ENCODE measurements at places on chromosomes 2 and 18.

DNA sequence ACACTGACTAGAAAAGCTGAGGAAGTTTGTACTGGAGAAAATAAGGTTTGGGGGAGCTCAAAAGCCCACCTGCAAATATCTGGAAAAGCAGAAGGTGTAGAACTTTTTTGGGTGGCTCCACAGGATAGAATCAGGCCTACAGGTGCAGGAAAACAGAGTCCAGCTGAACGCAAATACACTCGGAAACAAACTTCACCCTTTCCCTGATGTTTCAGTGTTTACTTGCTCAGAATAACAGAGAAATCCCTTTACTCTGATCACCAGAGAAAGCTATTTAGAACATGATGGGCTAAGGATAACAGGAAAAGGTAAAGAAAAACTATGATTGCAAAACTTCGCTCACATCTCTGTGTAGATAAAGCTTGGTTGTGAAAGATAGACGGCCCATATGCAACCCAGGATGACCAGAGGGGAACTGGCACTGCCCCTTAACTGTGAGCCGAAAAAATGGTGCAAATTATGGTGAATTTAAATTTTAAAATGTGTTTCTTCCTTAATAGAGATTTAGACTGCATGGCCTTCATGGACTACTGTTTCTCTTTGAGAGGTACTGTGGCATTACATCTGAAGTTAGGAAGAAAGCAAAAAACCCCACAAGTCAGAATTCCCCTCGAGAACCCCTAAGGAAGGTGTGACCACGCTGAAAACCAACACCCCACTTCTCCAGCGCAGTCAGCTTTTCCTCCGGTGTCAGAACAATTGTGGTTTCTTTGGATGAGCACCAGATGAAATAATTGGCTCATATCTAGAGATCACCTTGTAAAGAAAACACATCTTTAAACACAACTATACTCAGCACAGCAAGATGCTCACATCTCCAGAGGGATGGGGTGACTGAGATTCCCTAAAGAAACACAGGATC, 84.5 kb upstream of the TMEM247 start:
- no peak for DNase-seq

DNA sequence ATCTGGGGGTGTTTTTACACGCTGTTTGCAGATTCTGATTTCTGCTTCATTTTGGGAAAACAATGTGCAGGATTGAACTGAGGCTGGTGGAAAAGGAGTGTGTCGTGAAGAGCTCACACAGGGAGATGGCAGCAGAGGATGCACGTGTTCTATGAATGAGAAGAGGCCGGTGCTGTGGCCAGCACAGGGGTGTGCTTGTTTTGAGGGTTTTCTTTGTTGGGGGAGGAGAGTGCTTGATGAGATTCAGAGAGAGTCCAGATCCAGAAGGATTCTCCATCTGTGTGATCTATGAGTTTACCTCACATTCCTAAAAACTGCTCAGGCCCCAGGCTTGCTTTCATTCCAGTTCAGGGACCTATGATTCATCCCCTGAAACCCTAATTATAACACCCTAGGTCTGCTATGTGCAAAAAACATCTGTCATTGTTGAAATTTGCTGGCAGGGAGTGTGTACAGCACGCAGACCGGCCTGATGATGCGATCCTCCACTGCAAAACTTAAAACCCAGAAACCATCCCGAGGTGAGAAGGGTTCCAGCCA, 12.1 kb downstream of the TGFA start:
- no peak for DNase-seq

DNA sequence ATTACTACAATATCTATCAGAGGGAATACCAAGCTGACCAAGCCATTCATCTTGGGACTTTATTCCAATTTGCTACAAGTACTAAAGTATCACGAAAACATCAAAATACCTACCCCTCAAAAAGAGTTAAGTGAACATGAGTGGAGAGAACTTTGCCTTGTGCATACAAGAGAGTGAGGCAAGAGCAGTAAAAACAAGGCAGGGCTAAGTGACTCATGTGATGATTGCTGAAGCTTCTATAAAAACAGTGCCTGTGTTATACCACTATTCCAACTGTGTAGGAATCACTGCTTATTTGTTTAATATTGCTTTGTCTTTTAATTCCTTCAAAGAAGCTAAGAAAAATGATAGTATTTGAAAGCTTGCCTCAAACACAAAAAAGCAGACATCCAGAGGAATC, 61.2 kb downstream of the FARSB start:
- DNase-seq: no peak

GRCh38 chr2:85988914-85989270, 100.1 kb upstream of the ST3GAL5 start:
- DNase-seq: no peak

GRCh38 chr2:41867553-41867952, 180.3 kb upstream of the PKDCC start:
- no peak for DNase-seq

GRCh38 chr2:10402062-10402585, 46.0 kb downstream of the ODC1 start:
- no peak for DNase-seq

GRCh38 chr18:62186499-62186773, 420 bp downstream of the PIGN start:
- DNase-seq: no peak

Data from T-helper 9 cell (primary cell).